ENCODE measurements at places on chromosomes 2 and 18.

DNA sequence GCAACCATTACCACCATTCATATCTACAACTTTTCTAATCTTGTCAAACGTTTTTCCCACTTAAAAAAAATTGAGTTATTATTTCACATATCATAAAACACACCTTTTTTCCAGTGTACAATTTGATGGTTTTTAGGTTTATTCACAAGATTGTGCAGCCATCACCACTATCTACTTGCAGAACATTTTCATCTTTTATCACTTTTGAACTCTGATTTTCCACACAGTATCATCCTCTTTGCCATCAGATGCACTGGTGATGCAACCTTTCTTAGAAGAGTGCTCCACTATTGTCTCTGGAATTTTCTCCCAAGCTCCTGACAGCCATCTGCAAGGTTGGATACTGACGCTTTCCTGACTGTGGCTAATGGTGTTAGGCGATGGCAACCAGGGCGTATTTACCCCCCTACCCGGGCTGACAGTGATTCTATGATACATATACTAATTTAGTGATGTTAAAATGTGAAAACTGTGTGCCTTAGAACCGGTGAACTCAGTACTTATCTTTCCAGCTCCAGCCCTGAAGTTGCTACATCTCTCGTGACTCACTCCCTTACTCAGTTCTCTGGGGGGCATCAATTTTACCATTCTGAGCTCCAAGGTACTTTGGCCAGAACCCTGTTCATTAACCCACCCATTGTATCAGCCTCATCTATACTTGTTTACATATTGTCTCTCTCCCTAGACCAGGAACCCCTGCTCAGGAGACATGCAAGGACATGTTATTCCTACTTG is 105.4 kb upstream of the SPRED2 start:
- no peak for DNase-seq

- DNase-seq, result no peak
Measured at GRCh38 chr2:23940718-23941620, 706 bp downstream of the UBXN2A start.

GRCh38 chr2:105756435-105756834 is 11.7 kb downstream of the NCK2 start:
- DNase-seq, result no peak

DNA sequence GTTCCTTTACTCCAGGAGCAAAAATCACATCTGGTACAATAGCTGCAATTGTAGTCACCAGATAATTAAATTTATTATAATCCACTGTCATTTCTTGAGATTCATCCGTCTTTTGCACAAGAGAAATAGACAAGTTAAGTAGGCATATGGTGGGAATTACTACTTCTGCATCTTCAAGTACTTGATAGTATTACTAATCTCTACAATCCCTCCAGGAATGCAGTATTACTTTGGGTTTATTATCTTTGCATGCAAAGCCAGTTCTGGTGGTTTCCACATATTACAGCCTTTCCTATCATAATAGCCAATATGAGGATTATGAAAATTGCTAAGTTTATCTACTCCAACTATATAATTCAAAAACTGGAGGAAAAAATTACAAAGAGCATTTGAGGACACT is 254.1 kb downstream of the IKZF2 start:
- no peak for DNase-seq

- no peak for DNase-seq
Measured at GRCh38 chr2:149410701-149411484, 80.5 kb downstream of the LYPD6 start.

DNA sequence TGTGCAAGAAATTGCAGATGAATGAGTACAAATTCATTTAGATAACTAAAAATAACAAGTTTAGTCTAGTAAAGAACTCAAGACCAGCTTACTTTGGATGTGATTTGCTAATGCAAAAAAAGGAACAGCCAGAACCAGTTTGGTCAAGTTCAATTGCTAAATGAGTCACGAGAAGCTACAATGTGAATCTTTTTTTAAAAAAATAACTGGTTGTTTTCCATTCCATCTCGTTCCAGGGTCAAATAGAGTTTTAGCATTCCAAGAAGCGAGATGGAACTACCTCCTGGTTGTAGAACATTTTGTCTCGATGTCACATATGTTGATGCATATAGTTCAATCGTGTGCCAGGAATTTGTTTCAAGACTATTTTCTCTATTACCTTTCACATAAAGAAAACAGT is 65.0 kb upstream of the IKZF2 start:
- DNase-seq, result no peak

DNA sequence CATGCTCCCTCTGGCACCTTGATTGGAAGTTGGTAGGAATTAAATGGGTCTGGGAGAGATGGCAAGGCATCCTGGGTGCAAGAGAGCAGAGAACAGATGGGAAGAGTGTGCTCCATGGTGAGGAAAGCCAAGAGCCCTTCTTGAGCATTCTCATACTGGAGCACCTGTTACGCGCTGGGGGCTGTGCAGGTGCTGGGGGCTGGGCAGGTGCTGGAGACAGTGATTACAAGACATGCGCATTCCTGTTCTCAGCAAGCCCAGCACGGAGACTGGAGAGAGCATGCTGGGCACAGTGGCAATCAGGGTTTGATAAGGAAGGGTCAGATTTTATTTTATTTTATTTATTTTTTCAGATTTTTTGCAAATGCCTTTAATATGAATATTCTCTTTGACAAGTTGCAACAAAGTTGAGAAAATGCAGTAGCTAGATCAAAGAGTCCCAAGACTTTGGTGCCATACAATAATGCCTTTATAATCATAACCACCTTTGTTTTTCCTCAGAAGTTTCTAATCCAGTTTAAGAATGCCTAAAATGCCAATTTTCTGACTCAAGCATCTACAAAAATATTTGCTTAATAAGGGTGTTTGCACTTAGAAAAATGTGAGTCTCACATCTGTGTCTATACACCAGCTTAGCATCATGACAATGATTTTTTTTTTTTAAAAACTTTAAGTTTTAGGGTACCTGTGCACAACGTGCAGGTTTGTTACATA is 193.3 kb downstream of the RNF152 start:
- no peak for DNase-seq

GRCh38 chr2:177338177-177338721 is 54.3 kb upstream of the AGPS start:
- no peak for DNase-seq

DNA sequence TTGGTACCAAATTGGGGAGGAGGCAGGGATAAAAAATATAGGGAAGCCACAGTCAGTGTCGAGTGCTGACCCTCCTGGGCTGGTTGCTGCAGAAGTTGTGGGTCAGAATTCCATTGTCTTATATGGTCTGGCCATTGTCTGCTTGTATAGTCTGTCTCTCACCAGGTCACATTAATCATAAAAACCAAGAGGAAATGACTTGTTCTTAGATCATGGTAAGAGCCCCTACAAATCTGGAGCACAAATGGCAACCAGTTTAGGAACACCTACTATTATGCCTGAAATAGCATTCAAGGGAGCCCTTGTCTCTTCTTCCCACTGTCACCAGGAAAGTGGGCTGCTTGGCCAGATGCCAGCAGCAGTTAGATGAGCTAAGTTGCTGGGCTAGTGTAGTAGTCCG is 119.7 kb upstream of the RMP24 start:
- no peak for DNase-seq

DNA sequence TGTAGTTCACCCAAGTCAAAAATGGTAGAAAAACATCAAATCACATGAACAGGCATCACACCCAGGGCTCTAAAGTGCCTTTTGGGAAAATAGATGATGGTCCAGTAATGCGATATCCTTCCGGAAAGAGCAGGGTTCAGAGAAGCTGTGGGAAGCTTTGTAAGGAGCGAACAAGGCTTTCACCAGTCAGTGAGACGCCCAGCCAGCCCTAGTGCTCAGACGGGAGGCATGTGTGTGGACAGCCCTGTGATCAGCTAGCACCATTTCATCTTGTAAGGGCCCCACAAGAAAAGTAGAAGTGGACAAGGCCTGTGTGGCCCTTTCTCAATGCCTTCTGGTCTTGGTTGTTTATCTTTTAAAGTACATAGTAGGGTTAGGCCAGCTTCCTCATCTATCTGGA is 76.1 kb downstream of the SMIM21 start:
- DNase-seq, result no peak

GRCh38 chr2:214050731-214051130 is 360.1 kb upstream of the VWC2L start:
- no peak for DNase-seq

GRCh38 chr2:172200495-172201085 is 97.9 kb upstream of the DLX2 start:
- no peak for DNase-seq

DNA sequence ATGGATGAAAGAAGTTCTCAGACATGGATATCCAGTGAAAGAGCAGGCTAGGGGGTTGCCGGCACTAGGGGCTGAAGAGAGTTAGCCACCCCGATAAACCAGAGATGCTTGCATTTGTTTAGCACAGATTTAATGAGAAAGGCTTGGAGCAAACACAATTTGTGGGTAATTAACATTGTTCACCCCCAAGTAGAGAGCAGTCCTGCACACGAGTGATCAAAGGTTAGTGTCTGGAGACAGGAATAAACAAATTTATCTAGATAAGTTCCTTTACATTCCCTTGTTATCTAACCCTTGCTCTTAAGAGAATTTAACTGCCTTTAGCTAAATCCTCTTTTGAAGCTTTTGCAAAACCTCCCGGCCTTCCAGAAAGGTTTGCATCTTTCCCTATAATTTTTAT is 23.9 kb downstream of the HTR2B start:
- no peak for DNase-seq

Data from central memory CD4-positive, alpha-beta T cell (primary cell).